ENCODE measurements at places on chromosomes 5 and 9. TPM values are rescaled to one million over a fixed set of nuclear protein-coding genes. Genes with fewer than 3 reads are reported as not detected.
A peak's percentile ranks its signal among the peaks of the same experiment; 100 is the strongest.

The ANKRD33B gene
- total RNA-seq, result 2.0 TPM

The RNF224 gene
- total RNA-seq, result not detected

- DNase-seq, result no peak
These were observed 14.6 kb downstream of the UBE2D2 start for GRCh38 chr5:139575751-139576150.

DNA sequence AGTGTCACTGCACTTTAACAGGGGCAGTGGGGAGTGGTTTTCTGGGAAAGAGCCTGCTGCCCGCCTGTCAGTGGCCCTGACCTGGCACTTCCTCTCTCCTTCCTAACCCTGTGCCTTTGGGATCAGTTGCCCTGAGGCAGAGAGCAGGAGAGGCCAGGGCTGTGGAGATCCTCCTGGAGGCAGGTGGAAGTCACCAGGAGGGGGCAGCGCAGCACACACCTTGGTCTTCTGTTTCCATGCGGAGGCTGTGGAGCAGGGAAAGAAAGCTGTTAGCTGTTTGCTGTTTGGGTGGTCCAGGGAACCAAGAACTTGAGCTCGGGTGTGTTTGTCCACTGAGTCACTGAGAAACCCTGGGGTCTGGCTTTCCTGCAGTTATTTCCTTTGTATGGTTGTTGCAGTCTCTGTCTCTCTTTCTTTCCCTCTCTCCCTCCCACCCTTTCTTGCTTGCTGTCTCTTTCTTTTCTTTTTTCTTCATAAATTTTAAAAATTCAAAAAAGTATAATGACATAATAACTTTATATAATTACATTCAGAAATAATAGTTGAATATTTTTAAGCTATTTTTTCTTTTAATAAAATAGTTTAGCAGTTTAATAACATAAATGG lies 28.1 kb downstream of the NTRK2 start:
- peak; percentile 76 for DNase-seq

- no peak for DNase-seq
These were observed 207.9 kb downstream of the GADD45G start for GRCh38 chr9:89812556-89813181.

DNA sequence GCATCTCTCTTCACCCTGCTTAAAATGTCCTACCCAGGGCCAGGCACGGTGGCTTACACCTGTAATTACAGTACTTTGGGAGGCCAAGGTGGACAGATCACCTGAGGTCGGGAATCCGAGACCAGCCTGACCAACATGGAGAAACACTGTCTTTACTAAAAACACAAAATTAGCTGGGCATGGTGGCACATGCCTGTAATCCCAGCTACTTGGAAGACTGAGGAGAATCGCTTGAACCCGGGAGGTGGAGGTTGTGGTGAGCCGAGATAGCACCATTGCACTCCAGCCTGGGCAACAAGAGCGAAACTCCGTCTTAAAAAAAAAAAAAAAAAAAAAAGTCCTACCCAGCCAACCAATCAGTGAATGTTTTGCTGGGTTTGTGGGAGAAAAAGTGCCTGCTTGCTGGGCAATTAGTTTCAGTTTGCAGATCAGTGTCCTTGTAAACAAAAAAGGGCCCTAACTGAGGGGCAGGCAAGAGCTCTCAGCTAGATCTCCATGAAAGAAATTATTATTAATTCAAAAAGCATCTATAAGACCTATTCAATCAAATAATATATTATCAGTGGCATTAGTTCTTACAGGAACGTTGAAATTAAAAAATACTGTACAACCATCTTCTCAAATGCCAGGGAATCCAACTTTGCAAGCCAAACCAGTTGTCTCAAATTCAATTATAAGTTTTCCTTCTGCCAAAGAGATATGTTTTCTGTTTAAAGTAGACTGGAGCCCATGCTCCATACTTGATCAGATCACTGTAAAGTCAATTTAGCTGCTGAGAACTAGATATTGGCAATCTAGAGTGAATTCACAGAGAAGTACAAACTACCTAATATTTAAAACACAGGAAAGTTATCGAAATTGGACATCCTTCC lies 3.9 kb downstream of the MEGF9 start:
- no peak for DNase-seq

DNA sequence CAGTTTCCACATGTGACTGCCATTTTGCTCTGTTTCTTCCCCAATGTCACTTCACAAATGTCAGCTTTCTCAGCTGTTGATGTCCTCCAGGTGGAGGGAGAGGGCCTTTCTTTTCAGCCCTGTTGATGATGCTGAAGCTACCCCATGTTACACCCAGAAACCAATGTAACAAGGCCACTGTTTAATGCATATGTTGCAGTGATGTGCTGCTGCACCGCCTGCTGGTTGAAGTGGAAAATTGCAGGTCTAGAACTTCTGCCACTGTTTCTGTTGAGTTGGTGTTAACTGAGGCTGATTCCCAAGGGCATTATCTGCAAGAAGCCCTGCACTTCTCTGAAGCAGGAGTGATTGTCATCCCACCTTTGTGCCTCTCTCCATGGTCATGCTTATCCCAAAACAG lies 428.4 kb downstream of the KDM4C start:
- DNase-seq, result no peak

DNA sequence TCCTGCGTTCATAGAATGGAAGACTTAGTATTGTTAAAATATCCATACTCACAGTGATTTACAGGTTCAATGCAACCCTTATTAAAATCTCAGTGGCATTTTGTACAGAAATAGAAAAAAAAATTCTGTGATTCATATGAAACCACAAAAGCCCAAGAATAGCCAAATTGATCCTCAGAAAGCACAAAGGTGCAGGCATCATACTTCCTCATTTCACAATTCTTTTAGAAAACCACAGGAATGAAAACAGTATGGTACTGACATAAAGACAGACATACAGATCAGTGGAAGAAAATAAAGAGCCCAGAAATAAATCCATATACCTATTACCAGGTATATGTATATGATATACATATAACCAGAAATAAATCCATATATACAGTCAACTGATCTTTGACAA lies 86.8 kb upstream of the MEGF10 start:
- no peak for DNase-seq

The REXO4 gene
- total RNA-seq, result 12.6 TPM

- no peak for DNase-seq
These were observed 122.9 kb upstream of the SARDH start for GRCh38 chr9:133861086-133861485.

The PPP3R2 gene
- total RNA-seq, result not detected

The BRINP1 gene
- 0.44 TPM for total RNA-seq

The RNF14 gene
- total RNA-seq, result 87.4 TPM

The AK8 gene
- total RNA-seq, result 0.18 TPM

GRCh38 chr5:153813901-153814300 lies 224.8 kb downstream of the FAM114A2 start:
- DNase-seq, result no peak

DNA sequence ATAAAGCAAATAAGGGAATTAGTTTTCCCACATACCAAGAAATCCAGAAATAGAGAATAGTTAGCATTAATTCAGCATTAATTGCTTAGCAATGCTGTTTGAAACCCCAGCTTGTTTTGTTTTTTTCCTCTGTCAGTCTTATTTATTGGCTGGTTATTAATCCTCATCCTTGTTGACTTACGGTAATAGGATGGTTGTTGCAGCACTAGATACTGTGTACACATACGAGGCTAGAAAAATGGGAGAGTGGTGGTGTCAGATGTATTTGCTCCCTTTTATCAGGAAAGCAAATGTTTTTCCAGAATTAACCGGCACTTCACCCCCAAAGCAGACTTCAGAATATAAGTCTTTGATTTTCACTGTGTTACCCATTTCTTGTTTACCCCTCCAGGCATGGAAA lies 60.4 kb downstream of the ERBIN start:
- no peak for DNase-seq

DNA sequence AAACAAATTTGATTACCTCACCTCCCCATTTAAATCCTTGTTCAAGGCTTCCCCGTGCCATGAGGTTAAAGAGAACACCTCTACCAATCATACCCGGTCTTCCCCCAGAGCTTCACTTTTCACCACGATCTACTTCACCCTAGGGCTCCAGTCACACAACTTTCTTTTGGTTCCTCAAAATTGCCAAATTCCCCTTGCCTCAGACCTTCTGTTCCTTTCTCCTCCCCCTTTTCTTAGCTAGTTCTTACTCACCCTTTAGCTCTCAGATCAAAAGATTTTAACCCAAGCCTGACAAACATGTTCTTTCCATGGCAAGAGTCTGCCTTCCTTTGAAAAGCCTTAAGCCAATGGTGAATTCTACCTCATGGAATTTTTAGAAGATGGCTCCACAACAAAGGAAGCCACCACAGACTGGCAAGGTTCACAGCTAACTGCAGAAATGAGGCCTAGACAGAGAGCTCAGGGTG lies 56.7 kb downstream of the MAPKAP1 start:
- no peak for DNase-seq

GRCh38 chr9:105438141-105438806 lies 9.6 kb upstream of the FSD1L start:
- DNase-seq, result no peak

DNA sequence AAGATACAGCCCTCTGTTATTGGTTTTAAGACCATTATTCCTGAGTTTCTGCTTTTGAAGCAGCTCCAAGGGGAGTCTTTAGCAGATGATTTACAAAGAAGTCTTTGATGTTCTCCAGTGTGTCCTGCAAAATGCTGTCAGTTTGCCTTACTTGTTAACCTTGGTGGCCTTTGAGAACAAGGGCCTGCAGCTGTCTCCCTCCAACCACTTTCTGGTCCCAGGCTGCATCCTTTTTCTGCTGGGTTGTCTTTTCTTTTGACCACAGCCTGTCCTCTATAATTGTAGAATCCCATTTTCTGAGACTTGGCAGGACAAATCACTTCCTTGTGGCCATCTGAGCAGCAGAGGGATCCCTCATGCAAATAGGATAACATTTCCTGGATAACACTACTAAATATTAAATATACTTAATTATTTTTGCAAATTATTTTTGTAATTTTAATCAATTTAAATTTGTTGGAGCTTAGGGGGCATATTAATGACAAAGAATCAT lies 281.4 kb downstream of the DMRT2 start:
- DNase-seq, result no peak

DNA sequence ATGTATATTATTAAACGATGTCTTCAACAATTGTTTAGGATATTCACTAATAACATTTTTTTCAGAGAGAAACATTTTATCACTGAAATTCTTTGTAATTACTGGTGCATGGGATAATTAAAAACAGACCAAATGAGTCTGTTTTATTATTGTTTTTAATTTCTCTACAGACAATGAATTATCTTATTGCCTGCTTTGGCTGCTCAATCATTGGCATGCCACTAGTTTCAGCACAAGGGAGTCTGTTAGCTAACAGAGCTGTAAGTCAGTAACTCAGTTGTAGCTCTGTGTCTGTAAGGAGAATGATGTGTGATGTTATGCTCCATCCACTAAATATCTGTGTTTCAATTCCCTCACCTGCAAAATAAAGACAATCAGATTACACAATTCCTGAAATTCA lies 443.9 kb downstream of the PRR16 start:
- no peak for DNase-seq

The FBLL1 gene
- total RNA-seq, result 0.21 TPM

The ERMP1 gene
- 21.3 TPM for total RNA-seq

DNA sequence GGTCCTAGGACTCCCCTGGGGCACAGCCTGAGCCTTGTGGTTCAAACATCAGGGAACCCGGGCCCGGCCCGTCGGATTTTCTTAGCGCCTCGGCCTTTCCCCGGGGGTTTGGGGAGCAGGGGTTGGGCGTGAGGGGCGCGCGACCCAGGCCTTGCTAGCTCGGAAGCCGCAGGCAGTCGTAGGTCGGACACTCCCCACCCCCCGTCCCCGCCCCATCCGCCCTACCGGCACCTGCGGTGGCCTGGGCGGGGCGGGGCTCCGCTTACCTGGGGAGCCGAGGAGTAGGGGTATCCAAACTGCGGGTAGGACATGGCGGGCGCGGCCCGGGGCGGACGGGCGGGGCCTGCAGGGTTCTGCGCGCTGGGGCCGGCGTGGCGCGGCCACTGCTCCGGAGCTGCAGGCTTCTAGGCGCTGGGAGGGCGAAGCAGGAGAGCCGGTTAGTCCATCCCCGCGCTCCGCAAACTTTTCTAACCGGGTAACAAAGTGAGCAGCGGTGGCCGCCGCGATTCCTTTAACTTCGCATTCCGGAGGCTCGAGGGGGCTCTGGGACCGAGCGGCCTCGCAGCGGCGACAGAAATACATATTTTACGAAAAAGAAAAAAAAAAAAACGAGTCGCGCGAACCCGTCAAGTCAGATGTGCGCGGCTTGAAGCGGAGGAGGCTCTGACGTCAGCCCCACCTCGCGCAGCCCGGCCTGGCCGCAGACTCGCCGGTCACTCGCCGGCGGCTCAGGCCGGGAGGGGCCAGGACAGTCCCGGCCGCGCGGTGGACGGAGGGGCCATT lies at the start of gene IRX4:
TSS of gene IRX4 (minus strand) at position 589 of the 783 bp plus-strand sequence. CDS start at position 311, 278 bp downstream.
- DNase-seq, result peak; percentile 17

Data from left cardiac atrium (tissue), 4 donors.